ENCODE measurements at places on chromosomes 7 and 10.

GRCh38 chr7:23477962-23478866, 7.9 kb upstream of the IGF2BP3 start:
- DNase-seq = no peak

- no peak for DNase-seq
These were observed 49.4 kb downstream of the JMJD1C start for GRCh38 chr10:63416376-63416775.

- DNase-seq = no peak
These were observed 140.1 kb downstream of the ETV1 start for GRCh38 chr7:13849163-13849892.

DNA sequence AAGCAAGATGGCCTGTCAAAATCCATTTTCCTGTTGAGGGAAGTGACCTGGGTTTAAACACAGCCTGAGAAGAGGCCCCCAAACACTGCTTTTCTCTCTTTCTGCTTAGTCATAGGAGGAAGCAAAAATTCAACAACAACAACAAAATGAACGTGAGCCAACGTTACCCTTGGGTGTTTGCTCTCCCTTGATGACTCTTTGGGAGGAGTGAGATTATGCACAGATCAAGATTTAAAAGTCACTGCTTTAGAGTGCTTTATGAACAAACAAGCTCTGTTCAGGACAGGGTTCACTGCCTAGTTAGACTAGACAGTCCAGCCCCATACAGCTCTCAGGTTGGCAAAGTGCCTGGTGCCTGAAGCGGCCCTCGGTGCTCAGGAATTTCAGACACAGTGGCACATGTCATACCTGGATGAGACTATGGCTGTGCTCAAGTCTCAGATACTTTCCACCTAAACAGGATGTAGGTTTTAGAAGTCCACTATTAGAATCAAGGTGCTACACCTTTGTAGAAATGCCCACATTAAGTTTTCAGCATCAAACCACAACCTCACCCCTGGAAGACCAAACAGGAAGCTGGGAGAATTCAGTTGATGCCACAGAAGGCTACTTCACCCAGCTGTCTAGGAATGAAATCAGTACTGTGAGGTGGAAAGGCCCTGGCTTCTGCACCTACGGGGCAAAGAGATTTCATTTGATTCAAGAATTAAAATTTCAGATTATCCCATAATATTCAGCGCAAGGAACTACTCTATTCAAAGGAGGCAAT, 38.7 kb downstream of the DENND11 start:
- DNase-seq = no peak

GRCh38 chr10:98411166-98411565, 3.8 kb downstream of the PYROXD2 start:
- no peak for DNase-seq
